Epithelial cell of prostate (primary cell): ENCODE measurements at places on chromosomes 16 and 17.

DNA sequence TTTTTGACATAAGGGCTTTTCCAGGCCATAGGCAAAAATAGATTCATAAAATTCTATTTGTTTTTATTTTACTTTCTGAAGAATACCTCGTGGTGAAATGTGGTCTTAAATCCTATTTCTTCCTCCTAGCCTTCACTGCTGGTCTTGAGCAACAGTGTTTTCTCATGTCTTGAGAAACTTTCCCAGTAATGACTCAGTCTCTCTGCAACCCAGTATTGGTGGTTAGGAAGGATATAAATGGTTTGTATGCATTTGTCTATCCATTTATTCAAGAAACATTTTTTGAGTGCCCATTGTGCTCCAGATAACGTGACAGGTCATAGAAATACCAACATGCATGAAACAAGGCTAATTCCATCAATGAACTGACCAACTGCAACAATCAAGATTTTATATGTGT is 213.9 kb downstream of the TMEM114 start:
- no peak for DNase-seq

DNA sequence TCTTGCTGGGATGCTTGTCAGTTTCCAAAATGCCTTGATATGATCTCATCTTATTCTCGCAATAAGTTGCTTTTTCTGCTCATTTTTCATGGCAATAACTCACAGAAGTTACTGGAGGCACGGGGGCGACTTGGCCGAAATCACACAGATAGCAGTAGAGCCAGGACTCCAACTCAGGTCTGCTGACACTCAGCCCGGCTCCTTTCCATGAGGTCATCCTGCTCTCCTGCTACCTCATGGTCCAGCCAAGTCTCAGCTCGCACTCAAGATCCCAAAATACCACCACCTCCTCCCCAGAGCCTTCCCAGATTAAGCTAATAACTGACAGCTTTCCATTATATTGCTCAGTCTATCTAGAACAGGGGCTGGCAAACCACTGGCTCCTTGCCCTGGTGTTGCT is 269.5 kb downstream of the MAP2K4 start:
- no peak for DNase-seq

DNA sequence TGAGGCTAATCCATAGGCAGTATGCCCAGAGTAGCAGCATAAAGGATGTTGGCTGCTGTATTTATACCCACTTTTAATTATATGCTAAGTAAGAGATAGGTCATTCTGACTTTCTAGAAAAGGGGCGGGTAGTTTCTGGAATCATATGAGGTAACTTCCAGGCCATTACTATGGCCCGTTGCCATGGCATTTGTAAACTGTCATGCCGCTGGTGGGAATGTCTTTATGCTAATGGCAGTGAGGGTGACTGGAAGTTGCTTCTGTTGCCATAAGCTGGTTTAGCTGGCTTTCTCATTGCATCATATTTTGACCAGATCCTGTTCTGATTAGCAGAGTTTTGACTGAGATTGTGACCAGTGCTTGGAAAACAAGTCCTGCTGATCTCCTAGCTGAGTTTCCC is 929.6 kb upstream of the CDH8 start:
- DNase-seq: no peak

- DNase-seq: no peak
These were observed 21.1 kb upstream of the DOK4 start for GRCh38 chr16:57507136-57508034.

- DNase-seq: no peak
These were observed 9.6 kb upstream of the DLX4 start for GRCh38 chr17:49959183-49959935.
